ENCODE measurements at places on chromosomes 3 and 15.

GRCh38 chr15:69341356-69341755 lies 42.6 kb downstream of the PAQR5 start:
- no peak for DNase-seq

DNA sequence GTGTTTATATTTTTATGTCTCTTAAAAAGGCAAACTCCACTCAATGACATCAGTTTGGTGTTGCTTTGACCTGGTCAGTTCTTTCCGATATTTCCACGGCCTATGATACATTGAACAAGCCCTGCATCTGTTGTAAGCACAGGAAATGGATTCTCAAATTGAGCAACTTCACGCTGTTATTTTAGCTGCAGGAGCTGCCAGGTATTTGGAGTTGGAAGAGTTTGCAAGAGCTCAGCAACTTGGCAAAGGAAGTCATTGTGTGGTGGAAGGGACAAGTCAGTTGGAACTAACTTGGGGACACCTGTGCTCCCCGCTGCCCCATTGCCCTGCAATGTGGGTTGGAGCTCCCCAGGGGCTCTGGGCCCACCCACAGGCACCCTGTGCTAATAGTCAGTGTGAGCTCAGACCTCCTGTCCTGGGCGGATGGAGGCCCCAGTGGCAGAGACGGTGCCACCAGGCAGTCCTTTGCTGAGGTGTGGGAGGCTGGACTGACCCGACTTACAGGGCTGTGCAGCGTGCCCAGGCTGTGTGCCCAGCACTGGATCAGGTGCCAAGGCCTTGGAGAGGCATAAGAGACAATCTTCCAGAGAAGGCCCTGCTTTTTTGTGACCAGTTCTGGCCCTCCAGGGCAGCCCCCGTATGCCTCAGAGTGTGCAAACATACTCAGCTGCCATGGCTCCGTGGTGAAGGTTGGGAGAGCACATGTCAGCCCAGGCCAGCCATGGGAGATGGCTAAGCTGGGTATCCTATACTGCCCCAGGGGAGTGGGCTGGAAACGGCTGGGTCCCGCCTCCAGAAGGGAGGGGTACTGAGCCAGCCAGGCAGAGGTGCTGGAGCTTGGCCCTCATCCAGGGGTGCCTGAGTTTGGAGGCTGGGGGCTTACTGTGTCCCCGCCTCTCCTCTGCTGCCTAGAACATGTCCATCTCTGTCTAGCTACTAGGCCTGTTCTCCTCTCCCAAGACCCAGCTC lies 43.5 kb downstream of the KY start:
- peak; percentile 12 for DNase-seq

- DNase-seq: peak; percentile 70
Measured at GRCh38 chr3:99249627-99250026, 348.1 kb upstream of the DCBLD2 start.

- DNase-seq: no peak
Measured at GRCh38 chr15:38620851-38621594, 56.4 kb upstream of the RASGRP1 start.

- peak; percentile 8 for DNase-seq
Measured at GRCh38 chr3:189902230-189903186, 218.2 kb downstream of the P3H2 start.

DNA sequence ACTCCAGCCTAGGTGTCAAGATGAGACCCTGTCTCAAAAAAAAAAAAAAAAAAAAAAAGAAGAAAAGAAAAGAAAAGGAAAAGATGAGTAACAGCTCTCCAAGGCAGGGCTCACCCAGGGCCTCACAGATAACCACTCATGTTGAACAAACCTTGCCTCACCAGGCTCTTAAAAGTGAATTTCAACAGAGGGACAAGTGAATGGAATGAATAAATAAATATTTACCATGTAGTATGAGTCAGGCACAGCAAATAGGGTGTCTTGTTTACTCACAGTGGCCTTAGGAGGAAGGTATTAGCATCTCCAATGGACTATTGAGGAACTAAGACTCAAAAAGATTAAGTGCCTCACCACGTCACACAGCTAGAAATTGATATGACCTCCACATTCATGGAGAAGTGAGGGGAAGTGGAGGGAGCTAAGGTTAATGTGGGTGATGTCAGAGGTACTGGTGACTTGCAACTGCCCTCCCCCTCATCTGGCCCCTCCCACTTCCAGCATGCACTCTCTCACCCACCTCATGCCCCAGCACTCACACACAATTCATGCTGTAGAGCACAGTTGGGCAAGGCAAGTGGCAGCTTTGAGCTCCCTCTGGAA lies 255.5 kb downstream of the UACA start:
- DNase-seq: peak; percentile 73

DNA sequence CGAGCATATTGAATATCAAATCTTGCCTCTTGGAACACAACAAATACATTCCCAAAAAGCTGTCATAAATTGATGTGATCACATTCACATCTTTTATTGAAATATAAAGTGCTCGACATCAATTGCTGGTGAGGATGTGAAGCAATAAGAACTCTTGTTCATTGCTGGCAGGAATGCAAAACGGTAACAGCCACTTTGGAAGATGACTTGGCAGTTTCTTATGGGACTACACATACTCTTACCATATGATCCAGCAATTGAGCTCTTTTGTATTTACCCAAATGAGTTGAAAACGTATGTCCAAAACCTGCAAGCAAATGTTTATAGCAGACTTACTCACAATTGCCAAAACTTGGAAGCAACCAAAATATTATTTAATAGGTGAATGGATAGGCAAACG lies 234.9 kb downstream of the CACNA2D3 start:
- no peak for DNase-seq

GRCh38 chr15:94736236-94736635 lies 504.9 kb downstream of the MCTP2 start:
- DNase-seq: no peak

GRCh38 chr3:194937144-194937543 lies 251.5 kb downstream of the FAM43A start:
- DNase-seq: no peak

- DNase-seq: peak; percentile 8
Measured at GRCh38 chr15:65947041-65947440, 77.8 kb downstream of the RAB11A start.

GRCh38 chr3:100798012-100798411 lies 88.7 kb downstream of the TFG start:
- DNase-seq: peak; percentile 30

DNA sequence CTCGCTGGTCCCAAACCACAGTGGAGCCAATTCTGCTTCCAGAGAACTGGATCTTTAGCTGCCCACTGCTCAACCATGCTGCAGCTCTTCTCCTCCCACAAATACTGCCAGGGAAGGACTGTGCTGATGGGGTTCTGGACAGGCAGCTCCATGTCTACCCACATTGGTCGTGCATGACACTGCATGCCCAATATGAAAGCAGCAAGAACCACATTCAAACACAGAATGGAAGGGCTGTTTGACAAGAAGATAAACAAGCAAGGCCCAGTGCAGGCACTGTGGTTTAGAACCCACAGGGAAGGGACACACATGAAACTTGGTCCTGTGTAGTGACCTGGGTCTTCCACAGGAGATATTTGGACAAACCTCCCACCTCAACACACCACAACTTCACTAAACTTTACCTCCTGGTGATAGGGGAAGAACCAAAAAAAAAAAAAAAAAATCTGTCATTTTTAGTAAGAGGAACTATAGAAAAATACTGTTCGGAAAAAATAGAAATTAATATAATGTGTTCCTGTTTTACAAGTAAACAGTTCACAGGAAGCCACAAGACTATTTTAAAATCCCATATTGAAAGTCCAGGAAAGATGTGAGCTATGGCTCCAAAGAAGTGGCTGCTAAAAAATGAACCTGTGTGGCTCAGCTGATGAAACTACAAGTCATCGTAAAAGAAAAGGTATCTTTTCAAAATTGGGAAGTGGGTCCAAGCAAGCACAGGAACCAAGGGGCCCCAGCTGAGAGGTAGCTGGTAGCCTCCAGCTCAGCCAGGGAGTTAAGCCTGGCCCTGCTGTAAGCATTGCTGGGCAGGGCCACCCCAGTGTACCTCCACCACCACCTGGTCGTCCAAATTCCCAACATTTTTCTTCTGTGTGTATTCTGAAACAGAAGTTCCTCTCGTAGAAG lies 77.7 kb upstream of the ACAN start:
- DNase-seq: no peak

DNA sequence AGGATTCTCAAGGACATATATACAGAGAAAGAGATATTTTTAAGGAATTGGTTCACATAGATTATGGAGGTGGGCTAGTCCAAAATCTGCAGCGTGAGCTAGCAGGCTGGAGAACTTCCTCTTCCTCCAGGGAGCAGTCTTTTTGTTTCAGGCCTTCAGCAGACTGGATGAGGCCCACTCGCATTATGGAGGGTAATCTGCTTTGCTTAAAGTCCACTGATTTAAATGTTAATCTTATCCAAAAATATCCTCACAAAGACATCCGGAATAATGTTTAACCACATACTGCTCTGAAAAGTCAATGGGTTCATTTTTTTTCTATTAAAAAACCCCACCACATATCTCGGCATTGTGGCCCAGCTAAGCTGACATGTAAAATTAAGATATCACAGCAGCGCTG lies 22.2 kb upstream of the NRROS start:
- DNase-seq: no peak

DNA sequence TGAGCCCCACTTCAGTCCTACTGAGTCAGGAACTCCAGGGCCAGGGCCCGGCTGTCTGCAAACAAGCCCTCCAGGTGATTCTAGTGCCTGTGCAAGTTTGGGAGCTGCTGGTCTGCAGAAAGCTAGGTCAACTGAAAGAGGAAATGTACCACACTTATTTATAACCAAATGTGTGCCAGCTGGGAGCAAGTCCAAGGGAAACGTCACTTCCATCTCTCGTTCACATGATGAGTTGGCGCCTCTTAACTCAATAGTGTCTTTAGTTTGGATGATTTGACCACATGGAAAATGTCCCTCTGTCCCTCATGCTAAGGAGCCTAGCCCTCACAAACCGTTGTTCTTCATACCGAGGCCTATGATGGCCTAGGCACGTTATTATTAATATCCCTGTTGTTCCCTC lies 43.2 kb downstream of the GOLGA8S start:
- DNase-seq: no peak

DNA sequence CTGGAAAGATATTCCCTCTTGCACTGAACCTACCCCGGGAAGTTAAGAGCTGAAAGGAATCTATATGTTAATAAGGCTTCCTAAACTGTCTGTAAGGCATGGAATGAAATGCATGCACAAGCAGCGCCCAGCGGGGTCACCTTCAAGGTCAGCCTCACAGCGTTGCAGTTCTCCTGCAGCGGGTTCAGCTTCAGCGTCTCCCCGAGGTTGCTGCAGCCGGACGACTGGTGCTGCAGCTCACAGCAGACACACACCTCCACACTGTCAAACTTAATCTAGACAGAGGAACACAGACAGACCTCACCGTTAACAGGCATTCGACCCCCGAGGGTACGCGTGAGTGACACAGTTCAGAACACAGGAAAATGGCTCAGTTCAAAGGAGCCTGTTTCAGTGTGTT lies 73.3 kb downstream of the NSMCE3 start:
- no peak for DNase-seq

- DNase-seq: no peak
Measured at GRCh38 chr3:140170612-140171011, 235.6 kb downstream of the CLSTN2 start.

DNA sequence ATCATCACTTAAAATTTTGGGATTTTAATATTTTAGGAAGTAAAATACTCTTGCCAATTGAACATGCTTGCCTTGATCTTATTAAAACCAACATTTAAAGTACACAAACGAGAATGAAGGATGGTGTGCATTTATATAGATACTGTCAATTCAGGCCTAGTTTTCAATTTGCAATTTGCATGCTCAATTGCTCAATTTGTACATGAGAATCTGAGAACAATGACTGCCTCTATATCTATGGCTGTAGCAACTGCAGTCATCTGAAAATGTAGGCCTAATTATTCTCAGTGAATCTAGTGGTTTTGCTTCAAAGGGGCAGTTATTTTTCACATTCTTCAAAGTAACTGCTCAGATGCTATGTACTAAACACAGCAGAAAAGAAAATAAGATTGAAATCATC lies 18.8 kb downstream of the ZBBX start:
- no peak for DNase-seq

GRCh38 chr15:73078722-73079121 lies 26.5 kb downstream of the NEO1 start:
- DNase-seq: peak; percentile 94

DNA sequence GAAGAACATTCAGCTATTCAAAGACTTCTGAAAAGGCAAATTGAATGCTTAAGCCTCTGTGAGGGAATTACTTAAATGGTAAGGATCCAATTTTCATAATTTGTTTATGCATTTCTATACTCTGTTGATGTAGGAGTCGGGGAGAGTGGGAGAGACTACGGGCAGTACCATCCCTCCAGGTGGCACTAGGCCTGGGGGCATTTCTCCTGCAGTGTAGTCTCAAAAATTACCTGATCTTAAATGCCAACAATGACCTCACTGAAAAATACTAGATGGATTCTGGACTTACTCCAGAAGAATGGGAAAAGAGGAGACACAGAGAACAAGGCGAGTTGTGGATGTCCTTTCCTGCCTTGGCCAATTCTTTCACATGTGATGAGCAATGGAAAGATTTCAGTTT lies 77.8 kb upstream of the PLXND1 start:
- DNase-seq: no peak

GRCh38 chr15:68370768-68371151 lies 61.2 kb downstream of the ITGA11 start:
- DNase-seq: no peak

DNA sequence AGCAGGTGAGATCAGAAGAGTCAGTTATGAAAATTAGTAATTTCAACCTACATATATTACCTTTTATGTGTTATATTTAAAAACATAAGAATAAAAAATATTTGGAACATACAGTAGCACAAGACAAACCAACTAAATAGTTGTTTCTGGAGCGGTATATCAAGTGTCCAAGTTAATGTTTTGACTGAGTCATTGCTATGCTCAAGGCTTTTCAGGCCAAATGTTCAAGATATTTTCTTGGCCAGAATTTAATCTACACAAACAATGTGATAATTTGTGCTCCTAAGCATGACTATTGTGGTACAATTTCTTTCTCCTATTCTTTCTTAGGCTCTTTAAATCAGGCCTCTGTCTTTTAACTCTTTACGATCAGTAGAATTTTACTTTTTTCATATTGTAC lies 412.4 kb downstream of the RAP2B start:
- peak; percentile 22 for DNase-seq

- no peak for DNase-seq
Measured at GRCh38 chr3:9704347-9705322, 1.0 kb downstream of the CPNE9 start.
